SK-N-SH treated with all-trans-retinoic acid at 6 μM for 48 hours (cell line): ENCODE measurements at places on chromosomes 12 and 14.
A peak's percentile ranks its signal among the peaks of the same experiment; 100 is the strongest.

DNA sequence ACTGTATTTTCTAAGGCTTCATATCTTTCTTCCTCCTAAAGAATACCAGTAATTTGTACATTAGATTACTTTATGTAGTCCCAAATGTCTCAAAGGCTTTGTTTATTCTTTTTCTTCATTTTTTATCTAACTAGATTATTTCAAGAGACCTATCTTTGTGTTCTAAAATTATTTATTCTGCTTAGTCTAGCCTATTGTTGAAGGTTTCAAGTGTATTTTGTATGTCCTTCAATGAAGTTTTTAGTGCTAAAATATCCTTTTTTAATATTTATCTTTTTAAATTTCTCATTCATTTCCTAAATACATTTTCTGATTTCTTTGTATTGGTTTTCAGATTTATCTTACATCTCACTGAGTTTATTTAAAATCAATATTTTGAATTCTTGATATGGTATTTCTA, 25.8 kb downstream of the OR4N5 start:
- no peak for ATAC-seq

DNA sequence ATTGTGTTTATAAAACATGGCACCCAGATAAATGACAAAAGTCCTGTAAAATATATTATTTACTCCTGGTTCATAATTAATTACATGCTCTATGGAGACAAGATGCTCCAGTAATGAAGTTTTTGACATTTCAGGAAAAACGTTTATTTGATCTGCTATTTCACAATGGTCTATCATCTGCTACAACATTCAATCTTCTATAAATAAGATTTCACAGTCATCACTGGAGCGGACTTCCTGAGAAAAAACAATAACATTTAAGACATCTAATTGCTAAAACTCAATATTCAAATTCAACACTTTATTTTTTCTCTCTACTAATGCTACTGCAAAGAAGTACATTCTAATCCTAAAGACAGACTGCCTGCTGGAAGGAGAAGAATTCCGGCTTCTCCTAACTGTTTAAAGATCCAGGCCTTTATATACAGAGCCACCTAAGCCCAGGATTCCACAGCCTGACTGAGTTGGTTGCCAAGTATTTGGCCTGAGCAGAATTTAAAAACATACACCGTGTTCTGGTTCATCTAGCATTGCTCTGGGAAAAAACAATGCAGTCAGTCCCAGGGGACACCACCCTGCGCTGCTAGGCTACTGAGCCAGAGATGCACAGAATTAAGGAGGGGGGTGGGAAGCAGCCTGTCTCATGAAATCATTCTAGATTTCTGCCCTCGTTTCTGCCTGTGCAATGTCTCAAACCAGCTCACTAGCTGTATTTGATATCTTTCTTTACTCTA, 58.0 kb downstream of the TMTC1 start:
- ATAC-seq: no peak

DNA sequence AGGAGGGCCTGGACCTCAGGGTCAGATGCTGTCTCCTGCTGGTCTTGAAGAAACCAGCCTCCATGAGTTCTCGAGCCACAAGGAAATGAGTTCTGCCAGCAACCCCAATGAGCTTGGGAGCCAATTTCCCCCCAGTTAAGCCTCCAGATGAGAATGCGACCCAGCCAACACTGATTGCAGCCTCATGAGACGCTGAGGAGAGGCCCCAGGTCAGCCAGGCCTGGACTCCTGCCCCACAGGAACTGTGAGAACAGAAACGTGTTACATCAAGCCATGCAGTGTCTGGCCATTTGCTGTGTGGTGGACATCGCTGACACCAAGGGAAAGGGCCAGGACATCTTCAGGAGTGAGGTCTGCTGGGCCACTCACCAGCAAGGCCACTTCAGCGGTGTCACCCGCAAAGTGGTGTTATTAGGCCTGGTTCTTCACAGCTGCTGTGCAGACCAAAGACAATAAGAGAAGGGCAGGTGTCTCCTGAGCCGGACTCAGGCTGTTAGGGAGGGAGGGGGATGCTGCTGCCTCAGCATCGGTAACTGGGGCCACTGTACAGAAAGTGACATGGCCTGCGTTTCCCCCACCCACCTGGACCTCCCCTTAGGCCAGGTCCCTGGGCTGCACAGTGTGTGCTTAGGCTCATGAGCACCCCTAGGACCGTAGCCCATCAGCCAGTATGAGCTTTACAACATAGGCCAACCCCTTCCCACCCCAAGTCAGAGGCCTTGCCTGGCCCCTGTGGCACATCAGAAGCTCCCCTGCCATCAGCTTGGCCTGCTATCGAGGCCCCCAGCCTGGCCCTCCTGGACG, 272.4 kb upstream of the RTL1 start:
- ATAC-seq: no peak

GRCh38 chr12:128861226-128862016, 8.1 kb downstream of the GLT1D1 start:
- ATAC-seq: no peak

DNA sequence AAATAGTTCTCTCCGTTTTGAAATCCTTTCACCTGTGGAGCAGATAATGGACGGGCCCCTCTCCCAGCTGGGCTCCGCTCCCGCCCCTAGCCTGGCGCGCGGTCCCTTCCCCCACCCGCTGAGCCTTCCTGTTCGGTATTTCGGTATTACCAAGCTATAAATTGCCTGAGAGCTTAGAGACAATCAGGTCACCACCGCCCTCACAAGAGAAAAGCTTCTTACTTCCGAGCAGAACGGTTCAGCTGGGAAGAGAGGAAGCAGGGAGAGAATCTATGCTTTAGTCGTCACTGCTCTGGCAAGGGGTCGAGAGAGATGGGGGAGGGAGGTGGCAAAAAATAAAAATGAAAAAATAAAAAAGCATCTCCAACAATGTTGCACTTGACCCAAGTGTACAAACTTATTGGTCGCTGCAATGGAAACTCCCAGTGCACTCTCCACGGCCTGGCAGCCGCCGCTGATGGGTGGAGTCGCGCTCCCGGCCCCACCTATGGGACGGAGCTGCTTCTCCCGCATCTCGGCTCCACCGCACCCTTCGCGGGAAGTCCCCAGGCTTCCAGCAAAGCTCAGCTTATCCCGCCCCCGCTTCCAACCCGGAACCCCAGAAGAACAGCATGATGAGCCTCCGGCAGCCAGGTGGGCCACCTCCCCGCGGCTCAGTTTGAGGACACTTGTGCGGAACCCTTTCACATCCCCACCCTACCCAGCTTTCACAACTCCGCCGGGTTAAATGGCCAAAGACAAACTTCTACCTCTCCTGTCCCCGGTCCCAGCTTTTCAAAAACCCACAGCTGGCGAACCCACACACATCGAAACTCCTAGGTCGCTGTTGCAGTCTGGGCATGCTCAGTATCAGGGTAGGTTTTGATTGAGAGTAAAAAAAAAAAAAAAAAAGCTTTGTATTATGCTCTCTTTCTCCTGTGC, 832 bp upstream of the SYT1 start:
- ATAC-seq: peak; percentile 77

GRCh38 chr12:79063258-79063657, 198.7 kb downstream of the SYT1 start:
- ATAC-seq: peak; percentile 66

GRCh38 chr12:115336506-115336905, 652.5 kb upstream of the TBX3 start:
- ATAC-seq: no peak

GRCh38 chr12:106317406-106318082, 15.0 kb downstream of the TCP11L2 start:
- ATAC-seq: no peak

DNA sequence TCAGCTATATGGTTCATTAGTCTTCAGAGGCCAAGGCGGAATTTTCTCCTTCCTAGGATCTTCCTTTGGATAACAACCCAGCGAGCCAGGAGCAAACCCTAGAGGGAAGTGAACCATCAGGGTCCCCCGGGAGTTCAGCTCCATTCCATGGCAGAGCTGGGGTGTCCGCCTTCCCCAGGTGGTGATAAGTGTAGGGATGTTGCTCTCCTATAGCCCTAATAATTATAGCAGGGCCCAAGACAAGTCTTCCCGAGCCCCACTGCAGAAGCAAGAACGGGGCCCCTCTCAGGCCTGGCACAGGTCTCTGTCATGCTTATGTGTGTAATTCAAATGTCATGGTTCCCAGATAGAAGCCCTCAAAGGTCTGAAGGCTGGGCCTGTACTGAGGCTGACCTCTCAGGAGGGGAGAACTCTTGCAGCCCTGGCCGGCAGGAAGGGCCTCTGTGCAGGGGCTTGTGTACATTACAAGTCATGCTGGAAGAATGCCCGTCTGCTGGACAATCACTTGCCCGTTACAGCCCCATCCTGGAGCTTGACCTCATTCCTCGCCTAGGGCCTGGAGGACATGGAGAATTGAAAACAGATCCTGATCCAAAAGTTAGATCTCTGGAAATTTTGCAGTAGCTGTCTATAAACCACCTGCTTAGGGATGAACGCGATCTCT, 17.3 kb downstream of the LRTM2 start:
- peak; percentile 69 for ATAC-seq

GRCh38 chr14:94170136-94170535, 4.0 kb upstream of the PPP4R4 start:
- ATAC-seq: no peak

- no peak for ATAC-seq
These were observed 41.2 kb upstream of the TCL1B start for GRCh38 chr14:95644981-95645380.

GRCh38 chr14:75549169-75549568, 26.9 kb downstream of the BATF start:
- no peak for ATAC-seq

GRCh38 chr12:95836630-95837239, 22.0 kb upstream of the SNRPF start:
- peak; percentile 64 for ATAC-seq

- ATAC-seq: no peak
These were observed 67.3 kb downstream of the STXBP6 start for GRCh38 chr14:24982472-24983155.

DNA sequence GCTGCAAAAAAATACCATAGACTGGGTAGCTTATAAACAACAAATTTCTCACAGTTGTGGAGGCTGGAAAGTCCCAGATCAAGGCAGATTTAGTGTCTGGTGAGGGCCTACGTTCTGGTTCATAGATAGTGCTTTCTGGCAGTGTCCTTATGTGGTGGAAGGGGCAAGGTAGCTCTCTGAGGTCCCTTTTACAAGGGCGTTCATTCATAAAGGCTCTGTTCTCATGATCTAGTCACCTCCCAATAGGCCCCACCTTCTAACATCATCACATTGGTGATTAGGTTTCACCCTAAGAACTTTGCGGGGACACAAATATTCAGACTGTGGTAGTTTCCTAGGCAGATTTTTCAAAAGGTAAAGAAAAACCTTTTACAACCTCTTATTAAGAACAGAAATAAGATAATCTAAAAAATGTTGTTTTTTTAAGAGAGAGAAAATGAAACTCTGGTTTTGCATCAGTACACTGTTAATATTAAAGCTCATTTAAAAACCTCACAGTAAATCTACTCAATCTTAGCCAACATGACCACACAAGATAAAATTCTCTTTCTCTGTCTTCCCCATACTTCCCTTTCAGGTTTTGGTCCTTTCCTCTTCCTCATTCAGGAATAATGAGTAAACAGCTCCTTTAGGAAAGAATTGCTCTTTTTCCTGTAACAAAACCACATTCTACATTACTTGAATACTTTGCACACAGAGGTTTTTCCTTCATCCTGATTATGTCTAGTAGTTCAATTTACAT, 117.5 kb downstream of the UNC79 start:
- no peak for ATAC-seq

GRCh38 chr12:88336076-88336739, 194.1 kb downstream of the TMTC3 start:
- ATAC-seq: no peak

GRCh38 chr12:11071414-11071813, 9.3 kb upstream of the TAS2R46 start:
- no peak for ATAC-seq

DNA sequence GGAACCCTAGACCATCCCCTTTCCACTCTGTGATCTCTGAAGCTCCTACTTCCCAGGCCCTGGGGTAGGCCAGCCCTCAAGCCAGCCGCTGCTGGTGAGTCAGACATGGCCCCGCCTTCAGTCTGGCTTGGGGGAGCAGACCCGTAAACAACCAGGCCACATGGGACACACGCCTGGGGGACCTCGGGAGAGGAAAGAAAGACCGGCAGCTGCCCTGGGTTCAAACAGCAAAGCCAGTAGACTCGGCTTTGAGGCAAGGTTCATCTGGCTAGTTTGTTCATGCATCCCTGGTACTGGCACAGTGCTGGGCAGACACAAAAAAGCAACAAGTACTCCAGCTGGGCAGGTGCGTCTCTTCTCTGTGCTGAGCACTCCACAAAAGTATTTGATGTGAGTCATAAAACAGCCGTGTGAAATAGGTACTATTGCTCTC, 101.9 kb downstream of the SETD3 start:
- peak; percentile 42; the same call in 2 of the 3 replicates for ATAC-seq

- ATAC-seq: peak; percentile 86
These were observed 2.0 kb upstream of the CCDC63 start for GRCh38 chr12:110844551-110845338.

DNA sequence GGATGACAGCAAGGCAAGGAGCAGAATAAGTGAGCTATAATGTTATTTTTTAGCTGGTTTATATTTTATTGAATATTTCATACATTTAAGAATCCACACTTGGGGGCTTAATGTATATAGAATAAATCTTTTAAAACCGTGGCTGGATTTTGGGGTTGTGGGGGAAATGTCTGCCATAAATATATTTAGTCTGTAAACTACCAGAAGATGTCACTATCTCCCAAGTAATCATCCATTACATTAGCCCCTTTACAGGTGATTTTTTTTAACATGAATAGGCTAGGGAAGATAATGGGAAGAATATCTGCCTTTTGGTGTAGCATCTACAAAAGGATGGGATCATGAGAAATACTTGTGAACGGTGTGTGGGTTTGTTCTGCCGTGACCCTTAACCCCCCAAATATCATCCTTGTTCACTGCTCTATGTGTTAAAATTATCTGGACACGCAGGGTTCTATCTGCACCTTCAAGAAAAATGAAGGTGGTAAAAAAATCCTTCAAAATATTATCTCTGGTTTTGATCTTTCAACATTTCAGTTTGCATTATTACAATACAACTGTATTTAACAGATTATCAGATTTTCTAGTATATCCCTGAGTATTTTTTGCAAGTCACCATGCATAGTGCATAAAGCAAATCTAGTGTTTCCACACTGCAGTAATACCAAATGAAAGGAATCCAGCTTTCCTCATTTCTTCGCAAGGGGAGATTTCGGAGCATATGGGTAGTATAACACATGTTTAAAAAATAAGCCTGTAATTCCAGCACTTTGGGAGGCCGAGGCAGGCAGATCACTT, 8.0 kb upstream of the SLC17A8 start:
- ATAC-seq: peak; percentile 82

DNA sequence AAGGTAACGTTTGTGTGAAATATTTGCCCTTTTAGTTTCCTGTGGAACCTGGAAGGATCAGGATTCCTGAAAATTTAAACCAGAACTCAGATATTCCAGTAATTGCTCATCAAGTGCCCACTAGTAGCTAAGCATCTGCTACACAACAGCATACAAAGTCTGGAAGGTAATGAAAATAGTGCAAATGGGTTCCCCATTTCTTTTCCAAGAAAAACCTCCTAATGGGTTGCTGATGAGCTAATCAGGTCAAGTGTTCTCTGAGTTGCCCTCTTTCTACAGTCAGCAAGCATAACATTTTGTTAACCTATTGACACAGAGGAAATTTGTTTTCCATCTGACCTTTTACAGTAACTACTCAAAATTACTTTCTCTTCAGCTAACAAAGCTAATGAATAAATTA, 83.6 kb upstream of the PMCH start:
- no peak for ATAC-seq
